G401 (cell line): ENCODE measurements at places on chromosomes 16 and 17. TPM values are rescaled to one million over a fixed set of nuclear protein-coding genes. Genes with fewer than 3 reads are reported as not detected.

GSG1L gene
- not detected in 2 replicates for total RNA-seq

TNFSF13 gene
- total RNA-seq, result 1.5 TPM in 1 of 2 replicates, not detected in the other

EVI2B gene
- not detected in 2 replicates for total RNA-seq

WIPF2 gene
- 4.6 and 9.7 TPM in 2 replicates for total RNA-seq

KCNH6 gene
- total RNA-seq, result 0.37 TPM in 1 of 2 replicates, not detected in the other

PRR35 gene
- 0.41 and 2.3 TPM in 2 replicates for total RNA-seq

OR1F1 gene
- not detected in 2 replicates for total RNA-seq

ZSCAN32 gene
- total RNA-seq, result 30.4 and 31.3 TPM in 2 replicates

ERN2 gene
- total RNA-seq, result 0.37 and 3.3 TPM in 2 replicates

MYLK3 gene
- 4.7 and 9.1 TPM in 2 replicates for total RNA-seq

CA5A gene
- total RNA-seq, result not detected in 2 replicates

NPIPB6 gene
- total RNA-seq, result 1.4 TPM in 1 of 2 replicates, not detected in the other

PITPNM3 gene
- 0.92 and 2.1 TPM in 2 replicates for total RNA-seq

DLX3 gene
- 6.3 and 11.2 TPM in 2 replicates for total RNA-seq

TBC1D3G gene
- 0.74 TPM in 1 of 2 replicates, not detected in the other for total RNA-seq

ABCC3 gene
- not detected in 2 replicates for total RNA-seq

GPR139 gene
- not detected in 2 replicates for total RNA-seq

ZCCHC14 gene
- 10.9 and 12.9 TPM in 2 replicates for total RNA-seq

HCRT gene
- total RNA-seq, result not detected in 2 replicates

SLC47A2 gene
- not detected in 2 replicates for total RNA-seq

ABCA8 gene
- not detected in 2 replicates for total RNA-seq

CPPED1 gene
- 51.1 and 61.5 TPM in 2 replicates for total RNA-seq

SPATA22 gene
- not detected in 2 replicates for total RNA-seq

HBM gene
- total RNA-seq, result not detected in 2 replicates

DHRS13 gene
- total RNA-seq, result 24.7 and 30.9 TPM in 2 replicates

KIF2B gene
- total RNA-seq, result not detected in 2 replicates

BAIAP3 gene
- 0.25 and 2.0 TPM in 2 replicates for total RNA-seq

HOXB7 gene
- 9.1 and 12.8 TPM in 2 replicates for total RNA-seq

CORO6 gene
- total RNA-seq, result 3.6 and 9.7 TPM in 2 replicates

OR1A1 gene
- not detected in 2 replicates for total RNA-seq

HS3ST2 gene
- total RNA-seq, result not detected in 2 replicates
